ENCODE measurements at places on chromosomes 12 and 14.

- DNase-seq, result no peak
These were observed 30.6 kb upstream of the LMO3 start for GRCh38 chr12:16636435-16637055.

DNA sequence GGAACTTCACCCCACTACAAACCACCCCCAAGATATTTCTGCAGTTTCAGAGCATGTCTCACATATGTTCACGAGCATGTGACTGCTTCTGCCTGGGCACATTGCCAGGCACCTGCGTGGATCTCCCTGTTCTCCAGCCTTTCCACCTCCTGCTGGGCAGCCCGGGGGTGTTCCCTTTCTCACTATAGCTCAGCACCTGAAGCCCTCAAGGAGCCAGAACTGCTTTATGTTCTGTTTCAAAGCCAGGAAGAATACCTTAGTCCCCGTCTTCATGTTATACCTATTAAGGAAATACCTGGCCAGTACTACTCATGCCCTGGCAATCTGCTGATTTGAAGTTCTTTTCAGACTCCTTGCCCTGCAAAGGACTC lies 4.2 kb upstream of the FGF6 start:
- no peak for DNase-seq

GRCh38 chr12:131008131-131008912 lies 54.6 kb downstream of the ADGRD1 start:
- no peak for DNase-seq

GRCh38 chr14:24123424-24124417 lies 6.7 kb upstream of the FITM1 start:
- DNase-seq, result no peak

DNA sequence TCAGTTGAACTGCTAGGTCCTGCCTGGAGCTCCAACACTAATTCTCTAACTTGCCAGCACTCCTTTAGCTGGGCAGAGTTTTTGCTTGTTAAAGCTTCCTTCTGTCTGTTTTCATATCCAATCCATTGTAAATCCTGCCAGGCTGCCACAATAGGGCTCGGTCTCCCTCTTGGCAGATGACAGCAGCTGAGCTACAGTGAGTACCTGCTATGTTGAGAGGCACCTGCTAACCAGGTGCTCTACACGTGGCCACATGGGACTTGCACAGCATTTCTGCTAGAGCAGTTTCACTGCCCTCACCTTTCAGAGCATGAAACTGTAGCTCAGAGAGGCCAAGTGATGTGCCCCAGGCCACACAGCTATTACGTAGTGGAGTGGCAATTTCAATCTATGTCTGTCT lies 106.6 kb upstream of the NOS1 start:
- DNase-seq, result no peak

GRCh38 chr14:20278414-20278813 lies 27.3 kb downstream of the TTC5 start:
- peak; percentile 23 for DNase-seq

GRCh38 chr12:12936983-12937491 lies 14.9 kb downstream of the GPRC5D start:
- DNase-seq, result no peak

- DNase-seq, result no peak
These were observed 37.0 kb downstream of the CDKL1 start for GRCh38 chr14:50359631-50360030.

GRCh38 chr14:54116198-54116885 lies 159.7 kb upstream of the BMP4 start:
- DNase-seq, result no peak

Measured in IMR-90 (cell line).